ENCODE measurements at places on chromosomes 1 and 21.

- no peak for DNase-seq
These were observed at the start of gene NPR1 for GRCh38 chr1:153678519-153679336. Gene NPR1 (plus strand): TSS chr1:153678688. CDS start chr1:153679109, 421 bp downstream.

- DNase-seq, result no peak
These were observed 58.7 kb upstream of the STUM start for GRCh38 chr1:226489718-226490425.

- peak; percentile 12 for DNase-seq
These were observed 19.0 kb downstream of the MAPKAPK2 start for GRCh38 chr1:206703661-206704060.

- no peak for DNase-seq
These were observed 46.5 kb downstream of the NCF2 start for GRCh38 chr1:183543619-183544204.

- DNase-seq, result no peak
These were observed 27.1 kb downstream of the PTPRF start for GRCh38 chr1:43557744-43558245.

DNA sequence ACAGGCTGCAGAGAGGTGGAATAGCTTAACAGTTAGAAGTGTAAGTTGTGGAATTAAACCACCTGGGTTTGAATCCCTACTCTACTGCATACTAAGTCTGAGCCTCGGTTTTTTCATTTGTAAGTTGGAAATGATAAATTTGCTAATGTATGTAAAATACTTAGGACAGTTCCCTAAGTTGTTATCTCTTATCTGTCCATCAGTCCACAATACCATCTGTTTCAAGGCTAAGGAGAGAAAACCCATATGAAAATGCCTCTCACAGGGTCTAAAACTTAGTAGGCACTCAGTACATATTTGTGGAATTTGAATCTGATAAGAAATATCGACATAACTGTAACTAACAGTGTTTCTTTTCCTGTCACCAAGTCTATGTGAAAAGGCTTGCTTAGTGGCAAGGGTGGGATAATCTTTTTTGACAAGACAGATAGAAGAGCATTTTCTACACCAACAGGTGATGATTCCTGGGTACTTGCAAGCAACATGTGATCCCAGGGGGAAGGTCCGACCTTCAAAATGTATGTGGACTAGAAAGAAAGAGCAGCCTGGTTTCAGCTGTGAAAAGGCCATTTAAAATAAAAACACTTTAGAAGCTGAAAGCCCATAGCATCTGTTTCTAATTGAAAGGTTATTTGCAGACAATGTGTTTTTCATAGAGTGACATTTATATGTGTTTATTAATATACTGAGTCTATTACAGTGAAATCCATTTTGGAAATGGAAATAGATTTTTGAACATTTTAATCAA is 202.9 kb downstream of the HHAT start:
- no peak for DNase-seq

DNA sequence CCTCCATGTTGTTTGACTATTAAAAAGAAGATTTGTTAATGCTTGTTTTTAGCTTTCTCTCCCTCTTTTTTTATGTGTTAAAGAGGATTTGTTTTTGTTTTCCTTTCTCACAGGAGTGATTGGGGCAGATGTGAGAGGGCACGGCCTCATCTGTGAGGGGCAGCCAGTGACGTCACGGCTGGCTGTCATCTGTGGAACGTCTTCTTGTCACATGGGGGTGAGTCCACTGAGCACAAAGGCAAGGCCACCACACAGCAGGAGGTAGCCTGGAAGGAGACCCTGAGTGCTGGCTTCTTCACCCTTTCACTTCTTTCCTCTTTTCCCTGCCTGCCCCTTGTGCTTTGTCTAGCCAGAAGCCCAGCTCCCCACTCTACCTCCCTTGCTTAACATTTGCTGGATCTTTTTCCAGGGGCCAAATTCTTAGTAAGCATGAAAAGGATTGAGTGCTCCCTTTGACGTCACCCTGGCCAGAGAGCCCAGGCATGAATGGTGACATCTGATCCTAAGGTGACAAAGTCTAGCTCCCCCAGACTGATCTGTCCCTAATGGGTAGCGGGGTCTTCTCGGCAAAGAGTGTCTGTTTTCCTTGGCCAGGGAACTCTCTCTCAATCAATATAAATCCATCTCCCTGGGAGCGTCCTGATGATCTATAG is 257.2 kb downstream of the FGGY start:
- no peak for DNase-seq

DNA sequence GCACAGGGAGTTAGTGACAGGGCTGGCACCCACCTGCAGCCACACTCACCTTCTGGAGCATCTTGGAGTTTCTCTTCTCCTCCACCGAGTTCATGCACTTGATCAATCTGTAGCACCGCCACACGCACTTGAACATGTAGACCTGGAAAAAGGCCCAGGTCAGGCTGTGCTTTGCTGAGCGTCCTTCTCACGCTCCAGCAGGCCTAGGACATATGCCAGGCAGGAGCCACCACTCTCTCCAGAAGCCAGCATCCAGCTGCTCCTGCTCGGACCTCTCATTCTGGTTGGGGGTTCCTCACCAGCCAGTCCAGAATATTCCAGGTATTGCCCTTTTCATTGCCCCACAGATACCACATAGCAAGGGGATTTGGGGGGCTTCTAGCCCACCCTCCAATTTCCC is 11.7 kb upstream of the MATN1 start:
- DNase-seq, result no peak

DNA sequence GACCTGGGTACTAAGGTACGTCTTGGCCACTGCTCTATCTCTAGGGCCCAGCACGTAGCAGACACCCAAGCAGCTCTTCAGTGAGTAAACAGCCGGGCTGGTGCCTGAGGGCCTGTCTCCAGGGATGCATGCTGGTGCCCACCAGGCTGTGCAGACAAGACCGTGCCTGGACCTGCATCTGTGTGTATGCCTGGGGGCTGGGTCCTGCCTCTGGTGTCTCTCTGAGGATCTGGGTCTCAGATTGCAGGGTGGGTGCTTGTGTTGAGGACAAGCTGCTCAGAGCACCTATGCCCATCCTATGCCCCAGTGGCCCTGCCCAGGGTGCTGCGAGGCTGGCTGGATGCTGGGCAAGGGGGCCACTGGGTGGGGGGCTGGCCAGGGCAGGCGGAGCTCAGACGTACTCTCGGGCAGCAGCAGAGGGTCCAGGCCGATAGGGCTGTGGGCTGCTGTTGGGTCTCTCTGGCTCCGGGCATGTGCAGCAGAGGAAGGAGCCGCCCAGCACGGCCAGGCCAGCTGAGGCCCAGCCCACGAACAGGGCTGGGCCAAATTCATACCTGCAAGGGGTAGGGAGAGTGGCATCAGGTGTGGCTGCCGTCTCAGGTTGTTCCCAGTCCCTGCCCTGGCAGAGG is 4.4 kb downstream of the CLDN19 start:
- DNase-seq, result no peak

GRCh38 chr1:87132284-87132870 is 196.3 kb upstream of the LMO4 start:
- DNase-seq, result no peak

DNA sequence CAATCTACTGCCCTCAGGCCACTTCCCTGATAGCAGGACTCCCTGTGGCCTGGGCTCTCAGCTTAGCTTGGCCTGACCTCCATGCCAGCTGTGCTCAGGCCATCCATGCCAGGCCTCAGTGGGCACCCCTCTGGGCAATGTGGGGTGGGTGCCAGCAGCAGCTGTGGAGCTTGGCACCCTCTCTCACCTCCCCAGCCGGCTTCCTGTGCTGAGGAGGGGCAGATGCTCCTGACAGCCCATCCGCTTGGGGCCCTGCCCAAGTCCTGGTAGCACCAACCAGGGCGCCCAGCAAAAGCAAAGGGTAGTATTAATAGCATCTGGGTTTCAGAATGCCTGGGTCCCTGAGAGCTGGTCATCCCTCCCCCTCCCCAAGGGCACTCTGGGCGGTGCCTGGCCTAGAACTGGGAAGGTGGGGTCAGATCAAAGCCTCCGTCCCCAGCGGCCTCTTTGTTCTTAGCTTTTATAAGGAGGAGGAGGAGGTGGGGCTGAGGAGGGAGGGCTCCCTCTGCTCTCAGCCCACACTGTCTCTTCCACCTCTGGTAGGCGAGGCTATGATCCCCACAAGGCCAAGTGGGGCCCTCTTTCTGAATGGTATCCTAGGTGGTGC is 6.1 kb downstream of the EFNA4 start:
- no peak for DNase-seq

- DNase-seq, result no peak
These were observed 31.8 kb downstream of the ADGRL2 start for GRCh38 chr1:81832573-81832972.

- DNase-seq, result no peak
These were observed 2.9 kb upstream of the GPR25 start for GRCh38 chr1:200869753-200870391.

DNA sequence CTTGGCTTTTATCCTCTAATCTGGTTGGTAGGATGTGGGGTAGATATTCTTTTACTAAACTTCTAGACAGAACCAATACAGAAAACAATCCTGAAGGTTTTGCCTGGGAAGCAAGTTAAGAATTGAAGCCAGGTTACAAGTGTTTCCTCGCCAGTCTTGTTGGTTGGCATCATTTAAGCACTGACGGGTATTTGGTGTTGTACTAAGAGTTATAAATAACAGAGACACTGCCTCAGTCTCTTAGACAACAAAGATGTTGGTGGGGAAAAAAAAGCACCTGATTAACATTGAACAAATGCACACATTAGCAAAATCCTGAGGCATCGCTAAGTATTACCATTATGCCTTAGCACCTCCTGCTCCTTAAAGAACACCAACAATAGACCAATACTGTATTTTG is 272.2 kb downstream of the BRINP2 start:
- DNase-seq, result no peak

DNA sequence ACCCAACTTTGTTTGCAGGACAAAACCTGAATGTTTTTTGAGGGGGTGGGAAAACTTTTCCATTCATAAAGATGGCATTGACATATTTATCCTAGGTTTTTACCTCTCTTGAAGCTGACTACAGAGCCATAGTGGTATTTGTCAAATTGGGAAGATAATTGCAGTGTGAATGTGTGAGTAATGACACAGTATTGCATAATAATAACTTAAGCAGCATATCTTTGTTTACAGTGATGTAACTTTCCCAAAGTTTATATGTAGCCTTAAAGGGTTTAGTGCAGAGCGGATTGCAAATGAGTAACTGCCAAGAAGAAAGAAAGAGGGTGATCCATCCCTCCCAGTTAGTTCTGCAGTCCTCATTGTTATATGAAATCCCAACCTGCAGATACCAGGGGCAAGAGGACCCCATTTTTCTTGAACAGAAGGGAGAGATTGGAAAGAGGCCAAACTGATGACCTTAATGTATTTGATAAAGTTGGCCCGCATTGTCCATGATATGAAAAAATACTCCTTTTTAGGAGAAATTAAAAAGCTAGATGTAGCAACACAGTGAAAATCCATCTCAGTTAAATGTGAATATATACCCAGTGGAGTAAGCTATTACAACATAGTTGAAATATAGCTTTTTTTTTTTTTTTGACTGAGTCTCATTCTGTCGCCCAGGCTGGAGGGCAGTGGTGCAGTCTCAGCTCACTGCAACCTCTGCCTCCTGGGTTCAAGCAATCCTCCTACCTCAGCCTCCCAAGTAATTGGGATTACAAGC is 23.7 kb upstream of the NFIA start:
- no peak for DNase-seq

DNA sequence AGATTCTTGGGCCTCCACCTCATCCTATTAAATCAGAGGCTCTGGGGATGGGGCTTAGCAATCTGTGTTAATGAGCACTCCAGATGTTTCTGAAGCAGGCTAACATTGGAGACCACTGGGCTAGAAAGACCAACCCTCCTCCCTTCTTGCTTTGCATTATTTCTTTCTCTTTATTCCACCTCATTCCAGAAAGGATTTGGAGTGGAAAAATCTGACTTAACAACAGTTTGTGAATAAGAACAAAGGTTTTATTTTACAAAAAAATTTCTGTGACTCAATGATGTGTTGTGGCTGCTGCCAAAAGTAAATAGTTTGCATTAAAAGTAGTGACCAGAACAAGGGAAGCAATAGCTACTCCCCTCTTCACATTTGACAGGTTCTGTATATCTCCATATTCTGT is 79.4 kb downstream of the TGFB2 start:
- no peak for DNase-seq

DNA sequence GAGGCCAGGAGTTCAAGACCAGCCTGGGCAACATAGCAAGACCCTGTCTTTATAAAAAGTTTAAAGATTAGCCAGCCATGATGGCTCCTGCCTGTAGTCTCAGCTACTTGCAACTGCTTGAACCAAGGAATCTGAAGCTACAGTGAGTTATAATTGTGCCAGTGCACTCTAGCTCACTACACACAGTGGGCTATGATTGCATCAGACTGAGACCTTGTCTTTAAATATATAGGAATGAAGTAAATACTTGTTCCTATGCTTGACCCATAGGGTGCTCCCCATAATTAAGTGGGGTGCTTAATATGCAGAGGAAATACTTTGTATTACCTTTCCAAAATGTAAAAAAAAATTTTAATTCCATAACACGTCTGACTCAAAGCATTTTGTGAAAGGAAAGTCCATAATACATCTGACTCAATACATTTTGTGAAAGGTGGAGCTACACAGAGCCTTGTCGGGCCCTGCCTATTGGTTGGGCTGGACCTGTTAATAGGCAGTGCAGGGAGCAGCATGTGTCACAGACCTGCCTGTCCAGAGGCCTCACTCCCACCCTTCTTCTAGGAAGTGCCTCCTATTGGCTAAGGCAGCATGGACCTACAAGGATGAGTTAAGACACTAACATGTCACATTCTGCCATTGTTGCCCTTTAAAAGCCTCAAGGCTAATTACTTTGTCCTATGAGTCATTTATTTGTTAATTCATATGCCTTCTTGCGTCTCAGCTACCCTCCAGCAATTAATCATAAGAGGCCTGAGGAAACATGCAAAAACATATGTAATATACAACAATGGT is 33.6 kb downstream of the CD58 start:
- DNase-seq, result no peak

GRCh38 chr1:107789817-107790524 is 175.0 kb downstream of the VAV3 start:
- no peak for DNase-seq

DNA sequence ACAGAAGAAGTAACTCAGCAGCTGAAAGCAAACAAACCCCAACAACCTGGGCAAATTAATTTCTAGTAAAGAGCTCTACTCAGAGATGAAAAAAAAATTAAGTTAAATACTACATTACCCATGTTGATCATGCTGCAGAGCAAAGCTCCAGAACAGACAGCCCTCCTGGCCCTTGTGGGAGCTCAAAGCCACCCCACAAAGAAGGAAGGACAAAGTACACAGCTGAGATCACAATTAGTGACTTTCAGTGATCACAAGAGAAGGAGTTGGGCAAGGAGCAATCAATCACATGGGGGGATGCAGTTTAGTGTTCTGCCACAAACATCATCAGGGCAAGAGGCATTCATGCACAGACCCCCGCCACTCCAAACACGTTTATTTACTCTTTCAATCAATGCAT is 114.2 kb downstream of the DAB1 start:
- no peak for DNase-seq

- DNase-seq, result no peak
These were observed 4.8 kb upstream of the MYSM1 start for GRCh38 chr1:58704616-58705021.

GRCh38 chr1:173507205-173507846 is 30.2 kb downstream of the PRDX6 start:
- no peak for DNase-seq

DNA sequence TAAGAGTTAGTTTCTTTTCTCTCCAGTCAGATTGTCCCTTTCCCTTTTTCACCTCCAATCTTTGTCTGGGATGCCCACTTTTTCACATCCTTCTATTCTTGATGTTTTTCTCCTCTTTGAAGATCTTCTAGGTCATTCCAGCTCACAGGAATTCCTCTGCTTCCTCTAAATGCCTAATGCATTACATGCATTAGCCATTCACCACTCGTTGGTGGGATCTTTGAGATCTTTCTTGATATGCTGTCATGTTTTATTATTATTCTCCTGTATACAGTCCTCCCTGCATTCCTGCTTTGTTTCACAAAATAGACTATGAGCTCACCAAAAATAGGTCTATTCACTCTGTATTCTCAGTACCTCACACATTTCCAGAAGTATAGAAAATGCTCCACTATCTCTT is 129.0 kb downstream of the LYPLAL1 start:
- no peak for DNase-seq

All from stimulated activated CD4-positive, alpha-beta T cell treated with anti-CD3 and anti-CD28 coated beads, Interleukin-15, amount 100 ng/mL, for 1 hour (primary cell).